ENCODE measurements at places on chromosomes 2 and 18.

GRCh38 chr2:98487101-98487805 lies 42.6 kb downstream of the INPP4A start:
- no peak for DNase-seq

DNA sequence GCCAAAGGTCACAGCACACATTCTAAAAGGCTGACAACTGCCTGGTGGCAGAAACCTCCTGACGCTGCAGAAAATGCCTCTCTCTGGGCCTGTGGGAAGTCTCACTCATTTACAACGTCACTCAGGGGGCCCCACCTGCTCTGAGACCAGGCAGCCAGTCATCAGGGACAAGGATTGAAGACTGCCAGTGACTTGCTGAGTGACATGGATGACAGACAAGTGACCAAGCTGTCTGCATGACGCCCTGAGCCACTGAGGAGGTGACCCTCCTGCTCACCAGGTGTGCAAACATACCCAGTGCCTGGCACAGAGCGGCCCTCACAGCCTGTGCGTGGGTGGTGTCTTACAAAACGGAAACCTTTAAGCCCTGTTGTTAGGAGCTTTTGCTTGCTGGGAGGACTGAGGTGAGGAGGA lies 392.4 kb downstream of the TNS1 start:
- DNase-seq, result no peak

DNA sequence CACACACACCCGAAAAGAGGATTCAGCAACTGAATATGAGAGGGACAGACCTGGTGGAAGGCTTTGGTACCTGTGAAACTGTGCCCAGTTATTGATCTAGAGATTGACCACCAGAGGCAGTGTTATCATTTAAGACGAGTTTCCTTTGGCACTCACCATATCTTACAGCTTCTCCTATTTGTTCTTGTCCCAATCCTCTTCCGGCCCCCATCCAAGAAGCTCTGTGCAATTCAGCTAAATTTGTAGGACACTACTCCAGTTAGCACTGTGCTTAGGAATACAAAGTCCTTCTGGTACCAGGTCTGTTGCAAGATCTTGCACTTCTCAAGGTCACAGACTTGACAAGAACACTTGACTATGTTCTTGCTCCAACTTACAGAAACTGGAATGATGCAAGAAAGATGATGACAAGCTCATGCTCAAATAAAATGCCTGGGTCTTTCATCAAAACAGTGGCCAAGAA lies 177.7 kb downstream of the TMEM247 start:
- DNase-seq, result peak; percentile 86

GRCh38 chr2:106095478-106096298 lies 98.4 kb downstream of the UXS1 start:
- no peak for DNase-seq

- DNase-seq, result no peak
Measured at GRCh38 chr2:126635736-126636135, 20.2 kb upstream of the GYPC start.

DNA sequence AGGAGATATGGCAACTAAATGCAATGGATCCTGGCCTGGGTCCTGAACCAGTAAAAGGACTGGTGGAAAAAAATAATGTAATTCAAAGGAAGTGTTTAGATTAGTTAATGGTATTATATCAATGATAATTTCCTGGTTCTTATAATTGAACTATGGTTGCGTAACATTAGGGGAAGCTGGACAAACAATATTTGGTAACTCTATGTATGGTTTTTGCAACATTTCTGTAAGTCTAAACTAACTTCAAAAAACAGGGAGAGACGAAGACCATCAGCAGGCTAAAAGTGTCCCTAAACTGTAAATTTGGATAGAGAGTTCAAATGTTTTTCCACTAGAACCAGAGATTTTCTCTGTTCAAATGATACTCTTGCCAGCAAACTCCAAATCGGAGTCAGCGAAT lies 36.9 kb downstream of the KLF7 start:
- peak; percentile 59 for DNase-seq

GRCh38 chr2:140178234-140178633 lies 1398.0 kb upstream of the NXPH2 start:
- peak; percentile 40 for DNase-seq

DNA sequence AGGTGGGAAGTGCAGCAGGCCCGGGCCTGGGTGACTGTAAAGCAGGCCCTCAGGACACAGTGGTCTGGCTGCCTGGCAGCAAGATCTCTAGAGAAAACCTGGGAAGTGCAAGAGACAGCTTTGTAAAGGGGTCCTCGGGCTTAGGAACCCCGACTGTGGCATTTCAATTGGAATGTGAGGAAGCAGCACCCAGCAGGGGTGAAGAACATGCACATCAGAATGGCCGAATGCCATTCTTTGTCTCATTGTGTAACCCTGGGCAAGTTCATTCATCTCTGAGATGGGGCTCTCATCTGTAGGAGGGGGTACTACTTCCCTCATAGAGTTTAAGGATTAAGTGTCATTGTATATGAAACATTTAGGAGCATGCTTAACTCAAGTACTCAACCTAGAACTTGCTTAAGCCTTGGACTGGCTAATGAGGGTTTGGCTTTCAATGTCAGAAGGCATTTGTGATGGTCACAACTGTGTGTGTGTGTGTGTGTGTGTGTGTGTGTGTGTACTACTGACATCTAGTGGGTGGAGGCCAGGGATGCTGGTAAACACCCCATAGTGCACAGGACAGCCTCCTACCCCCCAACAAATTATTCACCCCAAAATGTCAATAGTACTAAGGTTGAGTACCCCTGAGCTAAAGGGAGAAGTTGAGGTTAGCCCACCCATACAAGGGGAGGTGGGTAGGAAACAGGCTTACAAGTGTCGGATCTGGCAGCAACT lies 29.3 kb downstream of the MEX3C start:
- no peak for DNase-seq

DNA sequence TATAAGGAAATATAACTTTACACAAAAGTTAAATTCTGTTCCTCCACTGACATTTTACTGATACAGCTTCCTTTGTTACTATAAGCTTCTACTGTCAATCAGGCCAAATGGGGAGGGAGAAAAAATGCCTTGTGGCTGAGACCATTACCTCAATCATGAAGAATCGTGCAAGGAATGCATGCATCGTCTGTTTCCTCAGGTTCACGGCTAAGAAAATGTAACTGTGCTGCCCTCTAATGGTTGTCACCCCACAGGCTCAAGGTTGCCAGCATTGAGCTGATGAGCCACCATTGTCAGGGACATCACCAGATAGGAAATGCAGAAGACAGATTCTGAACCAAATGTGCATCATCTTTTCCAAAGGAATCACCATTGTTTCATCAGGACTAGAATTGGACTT lies 426.9 kb downstream of the CDH2 start:
- peak; percentile 90 for DNase-seq

- DNase-seq, result no peak
Measured at GRCh38 chr2:240375024-240375645, 60.3 kb upstream of the GPC1 start.

DNA sequence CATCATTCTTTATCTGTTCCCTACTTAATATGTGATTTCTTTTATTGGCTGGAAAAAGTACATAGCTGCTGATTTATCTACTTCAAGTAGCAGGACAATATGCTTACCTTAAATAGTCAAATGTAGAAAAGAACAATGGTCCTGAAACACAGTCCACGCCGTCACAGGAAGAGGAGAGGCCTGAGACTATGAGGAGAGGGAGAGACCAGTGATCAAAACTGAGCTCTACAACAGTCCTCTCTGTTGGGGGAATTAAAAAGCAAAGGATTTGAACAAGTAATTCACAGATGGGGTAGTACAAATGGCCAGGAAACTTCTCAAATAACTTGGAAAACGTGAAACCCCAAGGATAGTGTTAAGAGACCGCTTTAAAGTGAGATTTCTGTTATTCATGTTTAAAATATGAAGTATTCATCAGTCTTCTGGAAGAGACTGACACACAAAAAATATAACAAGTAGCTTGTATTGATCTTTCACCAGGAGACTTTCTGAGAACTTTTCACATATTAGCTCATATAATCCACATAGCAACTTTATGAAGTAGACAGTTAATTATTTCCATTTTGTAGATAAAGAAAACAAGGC lies 20.2 kb downstream of the SCYGR8 start:
- no peak for DNase-seq

All from adipocyte (in vitro differentiated cells).